Heart right ventricle (tissue), 16 donors: ENCODE measurements at places on chromosomes 4 and X. TPM values are rescaled to one million over a fixed set of nuclear protein-coding genes. Genes with fewer than 3 reads are reported as not detected.

The NSUN7 gene
- total RNA-seq: not detected

The SPATA4 gene
- 0.28 TPM for total RNA-seq

The PCYT1B gene
- not detected for total RNA-seq

The SYNPO2 gene
- total RNA-seq: 257 TPM

The TEC gene
- 2.8 TPM for total RNA-seq

The KLHL13 gene
- 5.1 TPM for total RNA-seq

The IL2RG gene
- total RNA-seq: 3.4 TPM

The GABRE gene
- total RNA-seq: 51.8 TPM

The COX18 gene
- 20.7 TPM for total RNA-seq

The HS6ST2 gene
- not detected for total RNA-seq

The VCX2 gene
- total RNA-seq: not detected

The TLR6 gene
- 0.96 TPM for total RNA-seq

The SSX7 gene
- total RNA-seq: not detected

The CLNK gene
- not detected for total RNA-seq

The TKTL1 gene
- 10.8 TPM for total RNA-seq

The CTAG1A gene
- total RNA-seq: not detected

The PCDH11X gene
- total RNA-seq: not detected

The ADH5 gene
- 207 TPM for total RNA-seq

The CDS1 gene
- 0.32 TPM for total RNA-seq

The IGSF1 gene
- total RNA-seq: 21.4 TPM

The SPANXB1 gene
- total RNA-seq: not detected

The PASD1 gene
- not detected for total RNA-seq

The MAGEA11 gene
- not detected for total RNA-seq

The CCDC149 gene
- total RNA-seq: 10.7 TPM

The GAGE12F gene
- total RNA-seq: not detected

The IBSP gene
- total RNA-seq: not detected

The USP17L25 gene
- total RNA-seq: not detected

The NAA11 gene
- not detected for total RNA-seq

The GLRA3 gene
- not detected for total RNA-seq

The PDCL2 gene
- total RNA-seq: not detected

The NUDT11 gene
- not detected for total RNA-seq

The STARD8 gene
- 5.8 TPM for total RNA-seq

The VSIG4 gene
- total RNA-seq: 4.9 TPM

The NOX1 gene
- total RNA-seq: not detected
